CD4-positive, alpha-beta T cell treated with Interleukin-4 for 4 hours (primary cell): ENCODE measurements at places on chromosomes 11 and 22.

GRCh38 chr11:131637469-131638175 lies 267.2 kb downstream of the NTM start:
- no peak for DNase-seq

GRCh38 chr11:32087597-32087996 lies 3.3 kb upstream of the RCN1 start:
- DNase-seq = no peak

DNA sequence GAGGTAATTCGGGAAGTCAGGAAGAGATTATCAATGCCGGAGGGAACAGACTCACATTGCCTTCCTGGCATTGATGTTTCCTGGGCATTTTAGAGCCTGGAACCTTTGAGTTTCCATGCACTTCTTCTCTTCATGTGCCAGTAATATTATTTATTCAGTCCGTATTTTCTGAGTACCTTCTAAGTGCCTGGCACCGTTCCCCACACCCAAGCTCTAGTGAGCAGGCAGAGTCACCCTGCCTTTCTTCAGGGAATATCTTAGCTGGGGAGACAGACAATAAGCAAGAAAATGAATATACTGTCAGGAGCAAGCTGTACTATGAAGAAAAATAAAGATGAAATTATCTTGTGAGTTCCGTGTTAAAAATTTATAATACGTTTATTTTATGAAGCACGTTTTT lies 136.2 kb upstream of the SEZ6L start:
- DNase-seq = no peak

- no peak for DNase-seq
These were observed 103.4 kb upstream of the ASPHD2 start for GRCh38 chr22:26325641-26326040.

GRCh38 chr11:107956543-107956942 lies 28.3 kb downstream of the RAB39A start:
- DNase-seq = no peak

- no peak for DNase-seq
These were observed 10.9 kb downstream of the RAB38 start for GRCh38 chr11:88164320-88164719.

DNA sequence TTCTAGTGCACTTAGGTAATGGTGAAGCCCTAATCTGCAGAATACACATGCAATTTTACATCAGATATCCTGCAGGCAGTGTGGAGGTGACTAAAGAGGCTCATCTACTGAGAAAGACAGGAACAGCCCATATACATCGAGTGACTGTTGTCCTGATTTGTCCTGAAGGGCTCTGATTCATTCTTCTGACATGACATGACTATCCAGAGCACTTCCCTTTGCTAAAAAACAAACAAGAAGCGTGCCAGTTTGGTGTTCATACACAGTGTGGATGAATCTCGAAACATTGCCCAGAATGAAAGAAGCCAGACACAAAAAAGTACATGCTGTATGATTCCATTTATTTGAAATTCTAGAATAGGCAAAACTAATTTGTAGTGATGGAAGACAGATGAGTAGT lies 48.0 kb upstream of the AMPD3 start:
- DNase-seq = no peak

- no peak for DNase-seq
These were observed 12.6 kb downstream of the INSC start for GRCh38 chr11:15127341-15127740.

- no peak for DNase-seq
These were observed 124.3 kb downstream of the EHF start for GRCh38 chr11:34745195-34745594.

- no peak for DNase-seq
These were observed 3.3 kb downstream of the SYT7 start for GRCh38 chr11:61577383-61578118.

- DNase-seq = no peak
These were observed 39.4 kb downstream of the BLID start for GRCh38 chr11:122076512-122077120.

- peak; percentile 39 for DNase-seq
These were observed 614 bp upstream of the ASCL2 start for GRCh38 chr11:2271077-2271326.

- no peak for DNase-seq
These were observed 15.2 kb downstream of the PHLDB1 start for GRCh38 chr11:118622376-118623268.

DNA sequence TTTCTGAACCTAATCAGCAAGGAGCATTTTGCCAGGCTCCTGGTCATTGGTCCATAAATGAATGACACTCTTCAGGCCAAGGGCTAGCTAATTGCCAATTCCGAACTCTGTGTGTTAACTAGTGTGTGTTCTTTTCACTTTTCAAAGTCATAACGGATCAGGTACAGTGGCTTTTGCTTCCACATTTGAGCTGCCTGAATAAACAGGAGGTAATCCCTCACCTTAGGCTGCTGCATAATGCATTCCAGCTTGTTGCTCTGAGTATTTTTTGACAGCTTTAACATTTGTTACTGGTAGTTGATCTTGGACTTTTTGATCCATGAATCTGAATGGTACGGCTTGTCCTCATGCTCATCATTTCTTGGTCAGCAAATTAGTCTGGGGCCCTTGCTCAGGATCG lies 485.1 kb downstream of the CNTN5 start:
- no peak for DNase-seq

DNA sequence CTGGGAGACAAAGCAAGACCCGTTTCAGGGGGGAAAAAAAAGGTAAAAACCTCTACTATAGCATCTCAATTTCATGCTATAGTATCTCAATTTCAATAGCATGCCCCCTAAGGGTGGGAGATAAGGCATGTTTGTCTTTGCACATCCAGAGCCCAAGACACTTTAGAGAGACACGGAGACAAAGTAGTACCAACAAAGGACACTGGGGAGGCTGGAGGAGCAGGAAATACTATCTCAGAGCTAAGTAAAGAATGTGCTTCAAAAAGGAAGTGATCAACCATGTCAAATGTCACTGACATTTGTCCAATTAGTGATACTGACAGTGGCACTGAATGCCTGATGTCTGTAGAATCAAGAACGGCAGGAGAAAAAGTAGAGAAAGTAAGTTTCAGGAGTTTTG lies 68.6 kb downstream of the RRAS2 start:
- no peak for DNase-seq

DNA sequence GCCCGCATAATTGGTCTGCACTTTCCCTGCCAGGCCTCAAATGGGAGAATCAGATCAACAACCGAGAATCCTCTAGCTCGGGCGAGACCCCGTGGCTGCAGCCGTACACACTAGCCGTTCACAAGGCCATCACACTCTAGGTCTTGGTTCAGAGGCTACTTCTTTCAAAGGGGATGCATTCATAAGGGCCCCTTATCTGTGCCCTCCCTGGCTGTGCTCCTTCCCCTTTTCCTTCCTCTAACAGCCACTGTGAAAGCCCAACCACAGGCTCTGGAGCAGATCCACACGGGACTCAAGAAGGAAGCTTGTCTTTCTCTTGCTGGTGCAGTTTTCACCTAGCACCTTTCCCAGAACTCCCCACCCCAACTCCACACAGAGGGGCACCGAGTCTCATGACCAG lies 24.5 kb downstream of the SMIM38 start:
- DNase-seq = no peak

- peak; percentile 71 for DNase-seq
These were observed 32.7 kb upstream of the GLYATL1B start for GRCh38 chr11:59053387-59053786.

DNA sequence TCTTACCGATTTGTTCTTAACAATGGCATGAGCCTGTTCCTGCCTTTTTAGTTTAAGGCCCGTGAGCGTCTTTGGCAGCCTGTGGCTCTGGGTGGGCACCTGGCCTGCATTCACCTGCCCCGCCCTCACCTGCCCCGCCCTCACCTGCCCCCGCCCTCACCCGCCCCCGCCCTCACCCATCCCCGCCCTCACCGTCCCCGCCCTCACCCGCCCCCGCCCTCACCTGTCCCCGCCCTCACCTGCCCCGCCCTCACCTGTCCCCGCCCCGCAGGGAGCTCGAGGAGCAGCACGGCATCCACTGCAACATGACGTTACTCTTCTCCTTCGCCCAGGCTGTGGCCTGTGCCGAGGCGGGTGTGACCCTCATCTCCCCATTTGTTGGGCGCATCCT lies 14.2 kb downstream of the GATD1 start:
- DNase-seq = no peak

- DNase-seq = no peak
These were observed 26.9 kb downstream of the SIK3 start for GRCh38 chr11:117071344-117071787.

DNA sequence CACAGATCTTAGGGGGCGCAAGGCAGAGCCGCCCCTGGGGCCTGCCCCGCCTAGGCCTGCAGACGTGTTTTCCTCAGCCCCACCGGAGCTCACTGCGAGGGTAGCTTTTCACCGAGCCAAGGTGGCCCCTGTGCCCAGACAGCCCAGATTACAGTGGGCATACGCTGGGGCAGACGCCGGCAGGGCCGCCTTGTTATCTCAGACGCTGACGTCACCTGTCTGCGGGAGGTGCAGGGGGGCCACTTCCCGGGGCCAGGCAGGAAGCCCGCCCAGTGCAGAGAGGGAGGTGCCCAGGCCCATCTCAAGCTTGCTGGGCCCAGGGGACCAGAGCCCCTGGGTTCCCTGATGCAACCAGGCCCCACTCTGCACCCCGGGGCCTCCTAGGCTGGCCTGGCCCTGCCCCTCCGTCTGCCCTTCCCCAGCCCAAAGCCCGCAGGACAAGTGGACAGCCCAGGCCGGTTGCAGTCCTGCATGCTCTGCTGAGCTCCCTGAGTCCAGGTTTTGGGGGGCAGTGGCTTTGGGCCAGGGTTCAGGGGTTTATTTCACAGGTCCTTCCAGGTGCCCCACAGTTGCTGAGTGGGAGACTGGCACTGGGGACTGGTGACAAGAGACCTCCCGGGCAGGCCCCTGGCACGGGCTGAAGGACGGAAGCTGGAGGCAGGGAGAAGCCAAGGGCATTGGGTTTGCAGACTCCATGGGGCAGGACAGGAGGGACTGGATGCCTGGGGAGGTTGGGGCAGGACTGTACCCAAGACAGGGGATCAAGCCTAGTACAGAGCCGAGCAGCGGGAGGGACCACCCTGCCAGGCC lies 38.6 kb downstream of the IGF2 start:
- no peak for DNase-seq

GRCh38 chr22:20009018-20009491 lies 7.6 kb downstream of the ARVCF start:
- no peak for DNase-seq

DNA sequence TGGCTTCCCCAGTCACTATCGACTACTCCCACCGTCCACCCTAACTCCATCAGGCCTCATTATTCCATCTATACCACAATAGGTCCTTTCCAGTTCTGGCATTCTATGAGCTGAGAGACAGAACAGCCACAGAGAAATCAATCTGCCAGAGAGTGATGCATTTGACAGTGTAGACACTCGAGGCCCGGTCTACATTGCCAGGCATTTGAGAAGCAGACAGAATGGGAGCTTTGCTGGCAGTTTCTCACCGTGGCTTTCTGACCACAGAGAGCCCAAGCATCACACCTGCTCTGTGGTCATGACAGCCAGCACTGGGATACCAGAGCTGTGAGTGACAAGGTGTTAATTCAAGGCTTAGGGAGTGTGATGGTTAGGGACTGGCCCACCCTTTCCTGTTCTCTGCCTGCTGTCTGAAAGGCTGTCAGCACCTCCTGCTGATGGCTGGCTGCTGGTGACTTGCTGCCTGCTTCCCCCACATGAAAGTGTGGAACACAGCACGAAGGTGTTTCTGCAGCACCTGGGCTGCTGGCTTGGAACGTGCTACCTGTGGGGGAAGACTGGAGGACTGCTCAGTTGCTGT lies 137.8 kb downstream of the KIRREL3 start:
- no peak for DNase-seq

- DNase-seq = peak; percentile 90
These were observed at the start of gene EP300 for GRCh38 chr22:41092023-41092817. EP300 (plus strand) TSS chr22:41092592; CDS start chr22:41093005, 413 bp downstream.

DNA sequence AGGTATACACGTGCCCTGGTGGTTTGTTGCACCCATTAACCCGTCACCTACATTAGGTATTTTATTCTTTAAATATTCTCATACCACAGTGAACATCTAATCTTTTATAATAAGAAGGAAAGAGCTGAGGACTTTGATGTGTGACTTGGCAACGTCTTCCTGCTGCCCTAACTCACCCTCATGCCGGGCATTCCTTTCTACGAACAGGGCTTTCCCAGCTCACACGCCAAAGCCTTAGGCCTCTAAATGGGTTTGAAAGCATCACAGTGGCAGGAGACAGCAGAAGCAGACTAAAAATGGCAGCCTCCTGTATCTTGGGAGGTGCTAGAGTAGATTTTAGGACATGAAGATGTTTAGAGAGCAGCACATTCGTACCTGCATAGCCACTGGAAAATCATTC lies 52.6 kb downstream of the CLTCL1 start:
- DNase-seq = no peak

DNA sequence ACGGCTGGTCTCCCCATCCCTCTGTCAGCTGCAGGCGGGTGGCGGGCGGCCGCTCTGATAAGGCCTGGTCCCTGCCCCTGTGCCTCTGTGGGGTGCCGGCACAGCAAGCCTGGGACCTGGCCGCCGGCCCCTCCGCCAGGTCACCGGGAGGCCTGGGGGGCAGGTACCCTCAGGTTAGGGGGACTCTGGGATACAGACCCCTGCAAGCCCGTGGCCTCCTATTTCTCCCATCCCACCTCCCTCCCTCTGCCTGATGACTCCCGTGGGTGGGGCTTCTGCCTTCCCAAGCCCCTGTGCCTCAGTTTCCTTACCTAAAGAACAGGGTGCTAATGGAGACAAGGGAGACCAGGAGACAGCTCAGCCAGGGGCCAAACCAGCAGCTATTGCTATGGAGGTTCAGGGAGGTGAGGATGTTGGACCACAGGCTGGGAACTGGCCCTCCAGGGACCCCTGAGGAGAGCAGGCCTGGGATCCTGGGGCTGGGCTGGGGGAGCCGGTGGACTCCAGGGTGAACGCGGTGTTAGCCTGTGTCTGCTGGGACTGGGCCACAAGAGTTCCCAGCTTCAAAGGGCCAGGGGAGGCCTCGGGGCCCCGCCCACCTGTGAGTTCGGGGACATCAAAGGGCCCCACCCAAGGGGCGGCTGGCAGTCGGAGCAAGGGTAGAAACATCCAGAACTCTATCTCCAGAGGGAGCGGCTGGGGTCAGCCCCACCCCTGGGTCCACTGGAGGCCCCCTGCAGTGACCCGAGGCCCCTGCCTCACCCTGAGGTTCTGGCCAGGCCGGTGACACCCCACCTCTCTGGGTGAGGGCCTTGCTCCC lies 32.0 kb upstream of the TH start:
- no peak for DNase-seq

GRCh38 chr22:32531931-32532819 lies 57.6 kb downstream of the FBXO7 start:
- DNase-seq = no peak

DNA sequence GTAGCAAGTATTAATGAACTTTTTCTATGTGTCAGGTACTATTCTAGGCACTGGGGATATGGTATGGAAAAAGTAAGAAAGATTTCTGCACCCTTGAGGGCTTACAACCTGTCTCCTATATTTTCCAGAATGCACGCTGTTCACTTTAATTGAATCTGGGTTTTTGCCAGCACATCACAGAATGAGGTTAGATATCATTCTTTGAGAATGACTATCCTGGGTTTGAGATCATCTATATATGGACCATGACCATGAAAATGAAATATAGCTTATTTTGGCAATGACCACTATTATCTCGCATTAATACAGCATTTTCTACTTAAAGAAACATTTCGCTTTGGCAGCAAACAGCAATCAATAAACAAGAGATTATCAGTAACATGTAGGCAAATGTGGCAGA lies 46.9 kb downstream of the C11orf71 start:
- DNase-seq = no peak
